ENCODE measurements at places on chromosomes 16 and 17.

- DNase-seq, result no peak
These were observed 3.1 kb downstream of the ITPRIPL2 start for GRCh38 chr16:19116711-19117449.

- DNase-seq, result no peak
These were observed 6.0 kb downstream of the NKIRAS2 start for GRCh38 chr17:42025936-42026335.

DNA sequence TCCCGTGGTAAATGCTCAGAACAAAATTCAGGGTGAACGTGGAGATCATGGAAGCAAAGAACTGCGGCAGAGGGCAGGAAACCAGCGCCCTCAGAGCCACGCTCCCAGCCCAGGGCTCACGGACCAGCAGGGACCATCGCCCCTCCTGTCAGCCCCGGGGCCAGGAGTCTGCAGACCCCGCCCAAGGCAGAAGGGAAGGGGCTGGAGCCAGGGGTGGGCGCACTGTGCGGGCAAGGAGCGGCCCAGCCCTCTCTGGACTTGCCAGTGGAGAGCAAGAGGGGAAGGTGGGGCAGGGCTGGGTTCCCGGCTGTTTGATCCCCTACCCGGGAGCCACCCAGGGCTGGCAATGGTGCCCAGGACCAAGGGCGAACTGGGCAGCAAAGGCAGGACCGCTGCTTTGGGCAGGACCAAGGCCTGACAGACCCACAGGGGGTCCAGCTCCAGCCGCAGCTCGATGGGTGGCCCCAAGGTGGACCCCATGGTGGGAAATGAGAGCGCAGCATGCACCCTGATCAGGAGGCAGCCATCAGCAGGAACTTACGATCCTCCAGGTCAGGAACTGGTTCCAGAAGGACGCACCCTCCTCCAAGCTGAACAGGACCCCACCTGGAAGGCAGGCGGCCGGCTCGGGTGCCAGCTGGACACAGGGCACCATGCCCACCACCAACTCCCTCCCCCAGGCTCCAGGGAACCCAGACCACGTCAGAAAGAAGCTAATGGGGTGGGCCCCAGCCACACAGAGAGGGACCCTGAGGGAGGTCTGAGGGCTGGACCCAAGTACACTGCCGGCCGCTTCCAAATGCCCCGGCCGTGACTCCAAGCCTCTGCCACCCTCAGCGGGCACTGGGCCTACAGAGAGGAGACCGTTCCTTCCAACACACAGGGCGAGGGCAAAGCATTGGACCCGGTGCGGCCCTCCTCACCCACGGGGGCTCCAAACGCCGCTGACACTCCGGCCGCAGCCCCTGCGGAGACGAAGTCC, 11.1 kb upstream of the CCDC154 start:
- DNase-seq, result no peak

GRCh38 chr17:49978501-49978900, 9.5 kb downstream of the DLX4 start:
- DNase-seq, result no peak

DNA sequence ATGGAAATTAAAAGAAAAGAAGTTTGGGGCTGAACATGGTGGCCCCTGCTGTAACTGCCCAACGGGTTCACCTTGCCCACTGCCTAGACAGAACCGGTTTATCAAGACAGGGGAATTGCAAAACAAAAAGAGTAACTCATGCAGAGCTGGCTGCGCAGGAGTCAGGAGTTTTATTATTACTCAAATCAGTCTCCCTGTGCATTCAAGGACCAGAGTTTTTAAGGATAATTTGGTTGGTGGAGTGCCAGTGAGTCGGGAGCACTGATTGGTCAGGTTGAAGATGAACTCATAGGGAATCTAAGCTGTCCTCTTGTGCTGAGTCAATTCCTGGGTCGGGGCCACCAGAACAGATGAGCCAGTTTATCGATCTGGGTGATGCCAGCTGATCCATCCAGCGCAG, 4.4 kb upstream of the SCPEP1 start:
- no peak for DNase-seq

DNA sequence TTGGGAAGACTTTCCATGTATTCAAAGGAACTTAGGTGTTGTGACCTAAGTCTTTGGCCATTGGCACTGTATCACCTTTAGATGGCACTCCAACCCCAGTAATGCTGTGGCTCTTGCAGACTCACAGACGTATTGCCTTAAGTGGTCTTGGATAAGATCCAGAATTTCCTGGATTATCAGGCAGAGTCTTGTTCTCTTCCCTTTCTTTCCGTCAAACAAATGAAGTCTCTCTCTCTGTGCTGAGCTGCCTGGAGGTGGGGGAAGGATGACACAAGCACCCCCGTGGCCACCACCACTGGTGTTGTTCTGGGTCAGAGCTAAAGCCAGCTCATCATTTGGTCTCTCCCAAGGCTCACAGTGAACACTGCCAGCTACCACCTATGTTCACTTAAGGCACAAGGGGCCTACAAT, 789.9 kb upstream of the KIF2B start:
- DNase-seq, result peak; percentile 9

DNA sequence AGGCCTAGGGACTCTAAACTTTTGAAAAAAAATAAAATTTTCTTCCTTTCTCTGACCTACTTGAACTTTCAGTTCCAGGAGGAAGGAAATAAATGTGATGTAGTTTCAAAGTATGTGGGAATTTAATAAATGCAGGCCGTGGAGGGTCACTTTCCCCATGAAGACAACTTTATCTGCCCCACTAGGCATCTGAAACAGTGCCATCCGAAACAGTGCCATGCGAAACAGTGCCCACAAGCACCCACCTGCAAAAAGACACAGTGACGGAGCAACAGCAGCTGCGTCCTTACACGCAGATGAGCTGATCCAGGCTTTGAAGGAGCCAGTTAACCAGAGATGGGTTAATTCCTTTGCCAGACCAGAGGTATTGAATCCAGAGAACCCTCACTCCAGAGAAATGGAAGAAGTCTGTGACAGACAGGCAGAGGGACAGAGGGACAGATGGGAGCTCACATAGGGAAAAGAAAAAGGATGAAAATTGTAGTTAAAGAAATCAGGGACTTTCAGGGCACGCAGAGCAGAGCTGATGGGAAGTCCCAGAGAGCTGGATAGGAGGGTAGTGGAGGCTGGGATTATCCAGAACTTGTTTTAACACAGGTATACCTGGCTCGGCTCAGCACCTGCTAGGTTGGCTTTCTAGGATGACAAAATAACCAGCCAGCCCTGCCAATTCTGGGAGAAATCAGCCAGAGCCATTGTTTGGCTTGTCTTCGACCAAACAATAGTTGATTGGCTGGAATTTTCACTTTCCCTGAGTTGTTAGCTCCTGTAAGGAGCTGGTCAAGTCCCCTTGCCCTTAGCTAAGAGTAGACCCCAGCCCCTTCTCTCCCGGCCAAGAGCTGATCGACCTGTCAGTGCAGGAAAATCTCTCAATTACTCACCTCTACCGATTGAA, 17.1 kb upstream of the HOXB13 start:
- no peak for DNase-seq

GRCh38 chr16:17241264-17241835, 229.4 kb downstream of the XYLT1 start:
- DNase-seq, result no peak

DNA sequence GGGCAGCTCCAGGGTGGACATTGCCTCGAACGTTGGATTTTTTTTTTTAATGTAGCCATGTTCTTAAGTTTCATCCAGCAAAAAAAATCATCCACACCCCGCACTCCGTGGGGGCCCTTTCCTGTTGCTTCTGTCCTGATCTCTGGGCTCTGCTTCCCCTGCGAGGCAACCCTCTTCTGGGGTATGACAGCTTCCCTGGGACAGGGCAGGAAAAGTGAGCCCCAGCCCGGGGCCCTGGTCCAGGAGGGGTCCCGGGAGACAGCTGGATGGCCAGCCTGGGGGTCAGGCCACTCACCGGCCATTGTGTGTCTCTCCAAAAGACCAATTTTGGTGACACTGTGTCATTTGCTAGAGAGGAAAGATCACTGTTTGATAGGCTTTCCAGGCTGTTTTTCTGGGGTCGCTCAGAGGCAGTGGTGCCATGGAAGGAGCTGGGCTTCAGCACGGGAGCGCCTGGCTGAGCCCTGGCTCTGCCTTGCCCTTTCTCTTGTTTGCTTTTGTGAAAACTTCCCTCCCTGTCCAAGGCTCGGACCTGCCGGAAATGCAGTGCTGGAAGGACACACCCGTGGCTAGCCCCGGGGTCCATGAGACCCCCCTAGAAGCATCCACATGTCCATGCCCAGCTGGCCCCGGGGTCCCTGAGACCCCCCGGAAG, 41.0 kb upstream of the CHMP6 start:
- DNase-seq, result no peak

- no peak for DNase-seq
These were observed 77.0 kb upstream of the CCL2 start for GRCh38 chr17:34178092-34178491.

GRCh38 chr16:82192665-82193064, 22.6 kb upstream of the MPHOSPH6 start:
- no peak for DNase-seq

- DNase-seq, result no peak
These were observed 49.7 kb downstream of the ZFPM1 start for GRCh38 chr16:88502776-88503280.

DNA sequence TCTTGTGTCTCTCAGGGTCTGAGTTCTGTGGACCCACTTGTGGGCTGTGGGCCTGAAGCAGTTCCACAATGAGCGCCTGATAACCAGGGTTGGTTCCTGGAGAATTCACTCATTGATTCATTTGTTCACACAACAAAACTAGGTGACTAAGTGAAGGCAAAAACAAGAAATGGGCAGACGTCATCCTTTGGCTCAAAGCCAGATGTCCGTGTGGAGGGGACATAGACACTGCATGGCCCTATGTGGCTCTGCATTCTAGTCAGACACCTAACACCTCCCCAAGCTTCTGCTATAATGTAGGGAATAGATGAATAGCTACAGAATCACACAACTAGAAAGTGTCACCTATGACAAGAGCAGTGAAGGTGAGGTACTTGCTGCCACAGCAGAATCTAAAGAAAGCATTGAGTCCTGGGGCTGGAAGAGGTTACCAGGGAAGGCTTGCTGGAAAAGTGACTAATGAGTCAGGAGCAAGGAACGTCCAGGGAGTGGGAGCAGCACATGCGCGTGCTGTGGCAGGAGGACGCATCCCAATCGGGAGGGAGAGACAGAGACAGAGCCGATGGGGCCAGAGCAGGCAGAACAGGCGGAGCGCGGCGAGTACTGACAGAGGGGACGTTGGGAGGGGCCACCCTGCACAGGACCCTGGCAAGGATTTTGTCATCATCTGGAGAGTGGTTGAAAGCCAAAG, 58.9 kb downstream of the CES1 start:
- no peak for DNase-seq

DNA sequence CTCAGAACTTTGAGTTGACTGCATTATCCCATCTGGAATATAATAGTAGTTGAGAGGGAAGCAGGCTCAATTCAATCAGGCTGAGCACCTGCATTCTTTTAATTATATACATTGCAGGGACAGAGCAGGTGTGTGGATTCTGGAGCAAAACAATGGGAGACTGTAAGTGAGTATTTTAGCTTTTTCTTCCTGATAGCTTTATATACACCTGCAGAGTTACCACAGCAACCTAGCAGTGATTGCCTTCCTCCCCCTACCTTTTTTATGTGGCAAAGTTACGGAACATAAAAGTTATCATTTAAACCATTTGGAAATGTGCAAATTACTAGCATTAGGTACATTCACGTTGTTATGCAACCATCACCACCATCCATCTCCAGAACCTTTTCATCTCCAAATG, 25.4 kb upstream of the RHOT1 start:
- DNase-seq, result no peak

- DNase-seq, result no peak
These were observed 6.3 kb downstream of the ZNF689 start for GRCh38 chr16:30603945-30604315.

- no peak for DNase-seq
These were observed 2.8 kb downstream of the CDIPT start for GRCh38 chr16:29860218-29860617.

GRCh38 chr16:65641762-65642289, 520.0 kb upstream of the CDH11 start:
- DNase-seq, result no peak

- DNase-seq, result no peak
These were observed 37.0 kb downstream of the CUEDC1 start for GRCh38 chr17:57918017-57918895.

- no peak for DNase-seq
These were observed 40.7 kb upstream of the ABCA10 start for GRCh38 chr17:69269131-69269998.

DNA sequence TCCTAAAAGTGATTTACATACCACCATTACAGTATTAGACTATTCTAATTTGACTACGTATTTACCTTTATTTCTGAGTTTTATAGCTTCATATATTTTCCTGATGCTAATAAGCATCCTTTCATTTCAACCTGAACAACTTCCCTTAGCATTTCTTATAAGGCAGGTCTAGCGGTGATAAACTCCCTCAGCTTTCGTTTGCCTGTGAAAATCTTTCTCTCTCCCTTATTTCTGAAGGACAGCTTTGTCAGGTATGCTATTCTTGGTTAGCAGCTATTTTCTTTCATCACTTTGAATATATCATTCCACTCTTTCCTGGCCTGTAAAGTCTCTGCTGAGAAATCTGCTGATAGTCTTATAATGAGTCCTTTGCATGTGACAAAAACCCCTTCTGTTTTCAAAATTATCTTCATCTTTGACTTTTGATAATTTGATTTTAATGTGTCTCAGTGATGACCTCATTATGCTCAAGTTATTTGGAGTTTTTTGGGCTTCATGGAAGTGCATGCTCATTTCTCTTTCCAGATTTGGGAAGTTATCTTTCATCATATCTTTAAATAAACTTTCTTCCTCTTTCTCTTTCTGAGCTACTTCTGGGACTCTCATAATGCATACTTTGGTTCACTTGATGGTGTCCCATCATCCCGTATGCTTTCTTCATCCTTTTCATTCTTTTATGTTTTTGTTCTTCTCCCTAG, 285.4 kb upstream of the PMFBP1 start:
- DNase-seq, result no peak

DNA sequence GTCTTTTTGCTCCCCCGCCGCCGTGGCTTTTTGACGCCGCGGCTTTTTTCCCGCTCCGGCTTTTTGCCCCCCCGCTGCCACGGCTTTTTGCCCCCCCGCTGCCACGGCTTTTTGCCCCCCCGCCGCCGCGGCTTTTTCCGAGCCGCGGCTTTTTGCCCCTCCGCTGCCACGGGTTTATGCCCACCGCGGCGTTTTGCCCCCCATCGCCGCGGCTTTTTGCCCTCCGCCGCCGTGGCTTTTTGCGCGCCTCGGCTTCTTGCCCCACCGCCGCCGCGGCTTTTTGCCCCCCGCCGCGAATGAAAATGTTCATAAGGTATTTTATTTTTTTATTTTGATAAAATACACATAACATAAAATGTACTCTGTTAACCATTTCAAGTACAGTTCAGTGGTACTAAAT, 527.2 kb upstream of the WSB1 start:
- DNase-seq, result no peak

GRCh38 chr17:40857535-40857934, 9.5 kb downstream of the KRT12 start:
- DNase-seq, result no peak

- DNase-seq, result no peak
These were observed 16.4 kb upstream of the KRT19 start for GRCh38 chr17:41544491-41544892.

DNA sequence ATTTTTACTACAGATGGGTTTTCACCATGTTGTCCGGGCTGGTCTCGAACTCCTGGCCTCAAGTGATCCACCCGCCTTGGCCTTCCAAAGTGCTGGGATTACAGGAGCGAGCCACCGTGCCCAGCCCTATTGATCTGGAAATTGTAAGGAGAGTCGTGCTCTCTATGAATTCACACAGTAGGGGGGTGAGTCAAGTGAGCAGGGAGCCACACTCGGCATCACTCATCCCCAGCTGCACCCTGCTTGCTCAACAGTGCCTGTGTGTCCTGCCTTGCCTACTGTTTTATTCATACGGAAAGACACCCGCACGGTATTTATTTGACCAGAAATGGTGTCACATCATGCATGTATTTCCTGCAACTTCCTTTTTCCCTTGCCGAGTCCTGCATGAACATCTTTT, 157.2 kb upstream of the FOXF1 start:
- DNase-seq, result no peak
